Neural crest cell (in vitro differentiated cells): ENCODE measurements at places on chromosomes 1 and 21. TPM values are rescaled to one million over a fixed set of nuclear protein-coding genes. Genes with fewer than 3 reads are reported as not detected.

GRCh38 chr1:172373864-172374263, 46.6 kb upstream of the C1orf105 start:
- DNase-seq: no peak

DNA sequence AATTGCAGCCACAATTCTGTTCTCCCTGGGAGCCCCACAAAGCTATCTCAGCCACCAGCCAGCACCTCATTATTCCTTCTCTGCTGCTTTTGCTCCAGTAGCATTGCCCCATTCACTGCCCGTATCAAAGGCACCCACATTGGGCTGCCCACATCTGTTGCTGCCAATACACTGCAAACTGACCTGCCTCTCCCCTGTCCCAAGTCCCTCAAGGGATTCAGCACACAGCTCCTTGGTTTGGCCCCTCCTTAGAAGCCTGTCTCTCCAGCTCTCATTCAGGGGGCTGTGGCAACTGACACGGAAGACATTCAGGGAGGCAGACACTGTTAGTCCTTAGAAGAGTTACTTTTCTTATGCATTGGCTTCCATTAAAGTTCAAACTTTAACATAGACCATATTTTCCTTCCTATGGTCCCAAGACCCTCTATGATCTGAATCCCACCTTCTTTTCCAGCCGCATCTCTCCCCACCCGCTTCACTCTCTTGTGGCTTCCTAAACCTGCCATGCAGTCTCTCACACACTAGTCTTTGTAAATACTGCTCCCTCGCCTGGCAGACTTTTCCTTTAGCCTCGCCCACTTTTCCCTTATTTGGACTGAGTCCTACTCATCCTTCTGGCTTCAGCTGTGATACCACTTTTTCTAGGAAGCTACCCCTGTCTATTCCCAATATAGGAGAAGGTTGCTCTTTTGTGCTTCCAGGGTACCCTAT, 19.3 kb upstream of the KLHDC8A start:
- no peak for DNase-seq

DNA sequence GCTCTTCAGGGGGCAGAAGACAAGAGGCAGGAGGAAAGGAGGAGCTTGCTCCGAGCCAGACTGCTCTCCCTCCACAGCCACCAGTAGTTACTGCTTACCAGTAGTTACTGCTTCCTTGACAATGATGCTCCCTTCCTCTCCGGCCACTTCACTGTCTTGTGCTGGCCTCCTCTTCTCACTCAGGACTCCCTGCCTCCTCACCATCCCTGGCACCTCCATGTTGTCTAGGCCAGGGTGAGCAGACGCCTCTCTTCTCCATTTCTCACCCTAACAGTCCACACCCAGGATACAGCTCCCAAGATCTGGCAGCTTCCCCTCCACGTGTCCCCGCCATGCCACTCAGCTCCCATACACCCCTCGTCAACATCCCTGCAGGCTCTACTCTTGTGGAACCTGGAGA, 82.4 kb upstream of the TLR5 start:
- DNase-seq: no peak

DNA sequence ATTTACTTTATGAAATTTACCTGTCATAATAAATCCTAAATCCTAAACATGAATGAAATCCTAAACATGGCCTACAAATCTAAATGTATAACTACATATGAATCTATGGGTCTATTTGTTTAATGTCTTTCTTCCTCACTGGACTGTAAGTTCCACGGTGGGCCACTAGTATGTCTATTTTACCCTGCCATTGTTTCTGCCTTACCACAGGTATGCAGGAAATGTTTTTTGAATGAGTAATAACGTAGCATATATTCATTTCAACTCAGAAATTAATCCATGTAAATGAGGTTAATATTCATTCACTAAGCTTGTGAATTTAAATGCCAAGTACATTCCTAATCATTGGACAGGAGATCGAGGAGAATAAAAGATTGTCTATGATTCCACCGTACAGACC, 35.3 kb downstream of the B3GALNT2 start:
- DNase-seq: no peak

GRCh38 chr1:14881775-14882672, 271.5 kb upstream of the TMEM51 start:
- DNase-seq: no peak

DNA sequence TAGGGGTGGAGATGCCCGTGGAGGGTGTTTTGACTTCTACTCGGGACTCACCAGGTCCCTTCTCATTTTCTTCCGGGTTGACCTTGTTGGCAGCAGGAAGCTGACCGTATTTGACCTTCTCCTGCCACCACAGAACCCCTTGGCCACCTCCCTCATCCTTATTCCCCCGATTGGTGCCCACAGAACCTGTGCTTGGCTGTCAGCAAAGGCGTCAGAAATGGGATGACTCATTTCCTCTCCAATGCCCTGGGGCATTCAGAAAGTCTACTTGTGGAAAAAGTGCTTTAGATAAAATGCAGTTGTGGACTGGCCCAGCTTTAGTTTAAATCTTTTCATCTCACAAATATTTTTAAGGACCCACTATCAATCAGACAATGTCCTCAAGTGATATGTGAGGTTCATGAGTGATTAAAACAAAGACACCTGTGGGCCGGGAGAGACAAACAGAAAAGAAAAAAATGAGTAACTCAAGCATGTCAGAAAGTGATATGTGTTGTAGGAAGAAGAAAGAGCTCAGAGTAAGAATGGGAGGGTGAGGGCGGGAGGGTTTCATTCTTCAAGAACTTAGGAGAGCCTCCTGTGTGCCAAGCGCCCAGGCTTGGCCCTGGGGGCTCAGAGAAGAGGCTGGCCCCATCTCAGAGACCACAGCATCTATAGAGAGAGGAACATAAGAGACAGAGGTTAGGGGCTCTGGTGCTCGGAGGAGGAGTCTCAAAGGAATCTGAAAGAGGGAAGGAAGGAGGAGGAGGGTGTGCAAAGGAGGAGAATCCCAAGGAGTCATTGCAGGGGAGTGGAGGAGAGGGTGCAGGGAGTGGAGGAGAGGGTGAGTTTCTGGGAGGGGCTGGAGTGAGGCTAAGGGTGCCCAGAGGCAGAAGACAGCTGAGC, 221.6 kb upstream of the VAMP3 start:
- no peak for DNase-seq

DNA sequence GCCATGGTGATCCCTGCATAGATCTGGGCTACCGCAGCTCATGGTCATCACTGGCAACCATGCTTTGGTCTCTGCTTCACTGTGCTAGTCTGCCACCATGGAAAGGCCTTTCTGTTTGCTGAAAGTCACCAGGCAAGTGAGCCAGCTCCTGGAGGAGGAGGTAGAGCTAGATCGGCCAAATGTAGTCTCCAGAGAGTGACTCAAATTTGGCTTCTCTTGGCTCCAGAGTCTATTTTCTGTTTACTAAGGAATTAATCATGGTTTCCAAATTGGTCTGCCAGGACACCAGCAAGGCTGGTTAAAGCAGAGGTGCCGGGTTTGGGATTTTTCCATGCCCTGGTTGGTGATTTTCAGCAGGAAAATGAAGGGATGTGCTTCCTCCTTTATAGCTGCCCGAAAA, 52.7 kb upstream of the IVNS1ABP start:
- no peak for DNase-seq

- DNase-seq: no peak
Measured at GRCh38 chr1:198873696-198874230, 234.9 kb downstream of the PTPRC start.

DNA sequence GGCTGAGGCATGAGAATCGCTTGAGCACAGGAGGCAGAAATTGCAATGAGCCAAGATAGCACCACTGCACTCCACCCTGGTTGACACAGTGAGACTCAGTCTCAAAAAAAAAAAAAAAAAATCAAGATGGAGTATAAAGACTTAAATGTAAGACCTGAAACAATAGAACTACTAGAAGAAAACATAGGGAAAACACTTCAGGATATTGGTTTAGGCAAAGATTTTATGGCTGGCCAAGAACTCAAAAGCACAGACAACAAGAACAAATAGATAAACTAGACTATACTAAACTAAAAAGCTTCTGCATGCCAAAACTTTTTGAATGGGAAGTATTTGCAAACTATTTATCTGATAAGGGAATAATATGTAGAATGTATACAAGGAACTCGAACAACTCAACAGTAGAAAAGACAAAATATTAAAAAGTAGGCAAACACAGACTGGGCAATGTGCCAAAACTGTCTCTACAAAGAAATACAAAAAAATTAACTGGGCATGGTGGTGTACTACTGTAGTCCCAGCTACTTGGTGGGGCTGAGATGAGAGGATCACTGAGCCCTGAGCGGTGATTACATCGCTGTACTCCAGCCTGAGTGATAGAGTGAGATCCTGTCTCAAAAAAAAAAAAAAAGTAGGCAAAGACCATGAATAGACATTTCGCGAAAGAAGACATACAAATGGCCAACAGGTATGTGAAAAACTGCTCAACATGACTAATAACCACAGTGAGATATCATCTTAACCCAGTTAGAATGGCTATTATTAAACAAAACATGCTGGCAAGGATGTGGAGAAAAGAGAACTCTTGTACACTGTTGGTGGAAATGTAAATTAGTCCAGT, 25.3 kb downstream of the DTL start:
- DNase-seq: no peak

DNA sequence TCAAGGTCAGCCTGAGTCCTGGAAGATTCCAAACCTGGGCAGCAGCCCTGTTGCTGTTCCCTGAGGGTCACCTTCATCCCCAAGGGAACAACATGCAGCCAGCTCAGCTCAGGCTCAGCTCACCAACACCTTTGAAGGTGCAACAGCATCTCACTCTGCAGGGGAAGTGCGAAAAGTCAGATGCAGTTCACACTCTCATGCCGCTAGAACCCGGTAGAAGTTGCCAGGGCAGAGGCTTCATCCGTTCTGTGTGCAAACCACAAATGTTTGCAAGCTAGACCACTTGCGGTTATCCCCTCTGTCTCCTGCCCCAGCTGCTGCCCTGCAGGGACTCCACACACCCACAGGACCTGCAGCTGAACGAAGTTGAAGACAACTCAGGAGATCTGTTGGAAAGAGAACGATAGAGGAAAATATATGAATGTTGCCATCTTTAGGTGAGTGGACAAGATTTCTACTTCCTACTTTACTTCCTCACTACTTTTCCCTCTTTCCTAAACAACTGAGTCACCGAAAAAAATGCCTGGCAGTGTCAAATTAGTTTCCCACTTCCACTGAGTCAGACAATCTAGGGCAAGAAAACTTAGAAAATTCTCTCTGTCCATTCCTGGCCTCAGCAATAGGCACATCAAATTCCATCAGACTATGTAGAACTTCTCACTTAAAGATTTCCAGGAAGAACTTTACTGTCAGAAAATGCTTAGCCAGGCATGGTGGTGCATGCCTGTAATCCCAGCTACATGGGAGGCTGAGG, 1.8 kb upstream of the FCRL6 start:
- DNase-seq: no peak

- no peak for DNase-seq
Measured at GRCh38 chr21:29017639-29018237, 1.4 kb downstream of the RWDD2B start.

GRCh38 chr1:94798462-94798861, 21.7 kb upstream of the SLC44A3 start:
- no peak for DNase-seq

The NHLH2 gene
- total RNA-seq: 8.4 and 8.7 TPM in 2 replicates

The AKR7A3 gene
- 2.0 and 2.1 TPM in 2 replicates for total RNA-seq
